NCI-H2081 (cell line): ENCODE measurements at places on chromosomes 5 and 9.

DNA sequence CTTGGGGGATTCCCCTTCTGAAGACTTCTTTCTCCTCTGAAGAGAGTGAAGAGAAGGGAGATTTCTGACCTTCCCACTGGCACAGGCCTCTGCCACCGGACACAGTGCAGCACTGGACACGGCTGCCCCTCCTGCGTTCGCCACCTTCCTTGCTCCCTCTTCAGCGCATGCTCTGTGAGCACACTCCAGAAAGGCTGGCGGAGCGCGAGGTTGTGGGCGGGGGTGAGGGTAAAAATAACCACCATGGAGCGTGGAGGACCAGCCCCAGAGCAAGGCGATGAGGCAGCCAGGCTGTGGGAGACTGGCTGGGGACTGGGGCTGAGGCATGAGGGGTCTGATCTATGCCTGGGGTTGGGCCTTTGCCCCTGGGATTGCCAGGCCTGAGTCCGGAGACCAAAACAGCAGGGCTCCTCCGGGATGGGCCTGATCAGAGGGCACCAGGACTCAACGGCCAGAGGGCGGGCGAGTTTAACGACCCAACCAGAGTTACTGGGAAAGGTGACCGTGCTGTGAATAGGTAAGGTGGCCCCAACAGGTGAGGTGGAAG, 97.2 kb downstream of the ROR2 start:
- no peak for DNase-seq

- DNase-seq: no peak
Measured at GRCh38 chr5:27241564-27242257, 203.3 kb upstream of the CDH9 start.

GRCh38 chr9:77785341-77785740, 137.2 kb upstream of the GNA14 start:
- no peak for DNase-seq

GRCh38 chr5:159833846-159834245, 82.4 kb upstream of the ADRA1B start:
- no peak for DNase-seq

- DNase-seq: no peak
Measured at GRCh38 chr5:146366904-146367303, 28.3 kb downstream of the POU4F3 start.

- no peak for DNase-seq
Measured at GRCh38 chr5:79802406-79802805, 112.8 kb downstream of the CMYA5 start.

DNA sequence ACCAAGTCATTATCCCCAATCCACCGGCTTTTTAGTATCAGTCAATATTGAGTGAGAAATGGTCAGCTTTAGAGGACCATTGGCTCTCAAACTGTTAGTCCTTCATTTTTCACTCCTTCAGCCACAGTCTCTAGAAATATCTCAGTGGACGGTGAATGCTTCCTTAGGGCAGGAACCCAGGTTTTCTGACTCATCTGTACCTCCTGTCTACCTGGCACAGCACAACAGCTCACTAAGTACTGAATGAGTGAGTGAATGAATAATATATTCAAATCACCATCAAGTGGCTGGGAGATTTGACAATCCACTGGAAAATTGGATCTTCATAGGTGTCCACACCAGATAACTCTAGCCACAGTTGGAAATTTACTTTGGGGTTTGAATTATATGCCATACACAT, 609.5 kb upstream of the CLINT1 start:
- DNase-seq: no peak

GRCh38 chr9:35078066-35078465, 1.7 kb downstream of the FANCG start:
- no peak for DNase-seq

- no peak for DNase-seq
Measured at GRCh38 chr5:118946138-118946800, 42.1 kb downstream of the DTWD2 start.

DNA sequence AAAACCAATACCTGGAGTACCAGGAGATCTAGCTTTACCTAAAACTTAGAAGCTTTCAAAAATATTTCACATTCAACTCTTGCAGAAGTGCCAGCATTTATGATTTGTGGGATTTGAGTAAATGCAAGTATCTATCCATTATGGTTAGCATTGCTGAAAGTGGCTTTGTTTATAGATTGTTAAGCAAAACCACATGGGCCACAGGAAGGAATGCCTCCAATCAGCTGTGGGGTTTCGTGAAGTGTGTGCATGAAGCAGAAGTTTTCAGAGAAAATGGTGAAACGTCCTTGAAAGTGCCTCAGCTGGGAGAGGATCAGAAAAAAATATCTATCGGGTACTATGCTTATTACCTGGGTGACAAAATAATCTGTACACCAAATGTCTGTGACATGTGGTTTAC, 4.2 kb downstream of the LECT2 start:
- no peak for DNase-seq

DNA sequence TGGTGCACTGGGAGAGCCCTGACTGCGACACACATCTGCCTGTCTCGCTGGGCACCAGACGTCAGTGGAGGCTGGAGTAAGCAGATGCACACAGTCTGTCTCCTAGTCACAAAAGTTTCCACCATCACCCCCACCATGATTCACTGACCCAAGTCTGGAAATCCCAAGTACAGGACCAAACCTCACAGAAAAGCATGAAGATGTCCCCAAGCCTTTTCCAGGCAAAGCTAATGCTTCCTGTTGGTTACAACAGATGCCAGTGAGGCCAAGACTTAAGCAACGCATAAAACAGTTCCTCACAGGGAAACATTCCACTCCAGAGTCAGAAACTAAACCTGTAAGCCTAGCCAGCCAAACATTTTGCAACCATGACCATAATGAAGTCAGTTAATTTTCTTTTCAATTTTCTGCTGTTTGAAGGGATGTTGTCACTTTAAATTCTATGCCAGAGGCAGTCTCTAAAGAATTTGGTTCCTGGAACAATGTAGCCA, 259.3 kb upstream of the SLC30A5 start:
- no peak for DNase-seq

DNA sequence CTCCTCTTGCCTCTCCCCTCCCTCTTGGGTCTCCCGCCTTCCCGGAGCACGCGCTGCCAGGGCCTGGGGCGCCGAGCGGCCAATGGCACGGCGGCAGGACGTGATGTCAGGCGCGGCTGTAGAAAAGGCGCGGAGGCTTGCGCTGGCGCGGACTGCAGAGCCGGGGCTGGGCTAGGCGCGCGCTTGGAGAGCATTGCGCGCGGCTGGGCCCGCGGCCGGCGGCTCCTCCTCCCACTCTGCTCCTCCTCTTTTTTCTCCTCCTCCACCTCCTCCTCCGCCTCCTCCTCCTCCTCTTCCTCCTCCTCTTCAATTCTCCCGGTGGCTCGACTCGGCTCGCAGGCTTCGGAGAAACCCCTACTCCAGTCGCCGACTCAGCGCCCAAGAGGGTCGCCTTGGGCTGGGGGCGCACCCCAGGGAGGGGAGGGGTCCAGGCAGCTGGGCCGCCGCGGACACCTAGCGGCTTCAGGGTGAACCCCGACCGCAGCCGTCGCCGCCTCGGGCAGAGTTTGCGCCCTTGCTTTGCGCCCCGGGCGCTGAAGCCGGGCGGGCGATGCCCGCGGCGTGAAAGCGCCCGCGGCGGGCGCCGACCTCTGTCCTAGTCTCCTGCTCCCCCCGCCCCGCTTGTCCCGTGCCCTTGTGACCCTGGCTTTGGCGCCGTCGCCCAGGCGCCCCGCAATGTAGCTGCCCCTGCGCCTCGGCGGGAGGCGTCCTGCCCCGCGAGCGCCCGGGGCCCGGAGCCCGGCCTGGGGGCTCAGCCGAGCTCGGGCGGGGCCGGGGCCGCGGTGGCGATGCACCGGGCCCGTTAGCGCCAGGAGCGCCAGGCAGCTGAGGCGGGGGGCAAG, at the start of gene LHX2:
LHX2 (plus strand) TSS at position 309 of the 842 bp plus-strand sequence. CDS start 581 bp downstream, outside the sequence.
- peak; percentile 69 for DNase-seq

DNA sequence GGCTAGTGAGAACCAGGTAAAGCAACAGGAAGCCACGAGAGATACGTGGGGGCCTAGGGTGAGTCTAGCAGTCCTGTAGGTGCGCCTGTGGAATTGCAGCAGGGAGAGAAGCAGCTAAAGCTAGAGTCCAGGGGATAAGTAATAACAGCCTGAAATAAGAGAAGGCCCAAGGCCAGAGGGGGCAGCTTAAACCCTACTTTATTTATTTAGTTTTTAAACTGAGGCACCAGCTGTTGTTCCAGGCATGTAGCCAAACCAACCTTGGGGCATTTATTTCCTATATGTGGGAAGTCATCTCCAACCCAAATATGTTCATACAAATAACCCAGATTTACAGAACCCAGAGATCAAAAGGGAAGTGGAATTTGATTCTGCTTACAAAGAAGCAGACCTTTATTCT, 93.5 kb downstream of the GLDC start:
- peak; percentile 90 for DNase-seq

GRCh38 chr9:20092561-20092960, 303.7 kb upstream of the SLC24A2 start:
- DNase-seq: no peak

GRCh38 chr5:90545511-90545910, 13.1 kb upstream of the ADGRV1 start:
- no peak for DNase-seq

DNA sequence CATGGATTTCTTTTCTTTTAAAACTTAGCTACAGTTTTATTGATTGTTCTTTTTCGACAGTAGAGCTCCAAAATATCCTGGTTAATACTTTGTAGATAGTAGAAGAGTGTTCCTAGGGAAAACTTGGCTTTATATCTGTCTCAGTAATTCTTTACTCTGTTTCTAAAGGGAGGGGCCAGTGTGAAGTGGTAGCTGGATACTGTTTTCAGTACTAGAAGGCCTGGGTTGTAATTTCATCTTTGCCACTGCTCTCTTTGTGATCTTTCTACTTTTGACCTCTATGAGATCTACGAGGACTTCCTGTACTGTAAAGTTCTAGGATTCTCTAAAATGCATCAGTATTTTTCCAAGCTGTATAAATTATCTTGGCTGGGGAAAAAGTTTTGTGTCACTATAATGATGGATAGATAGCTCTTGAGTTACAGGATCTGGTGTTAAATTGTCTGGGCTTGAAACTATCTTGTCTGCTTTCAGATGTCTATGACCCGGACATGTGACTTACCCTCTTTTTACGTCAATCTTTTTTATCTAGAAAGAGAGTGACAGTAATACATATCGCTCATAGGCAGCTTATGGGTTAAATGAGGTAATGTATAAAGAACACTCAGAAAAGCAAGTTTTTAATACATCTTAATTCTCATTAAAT, 53.6 kb downstream of the PRR16 start:
- DNase-seq: no peak

DNA sequence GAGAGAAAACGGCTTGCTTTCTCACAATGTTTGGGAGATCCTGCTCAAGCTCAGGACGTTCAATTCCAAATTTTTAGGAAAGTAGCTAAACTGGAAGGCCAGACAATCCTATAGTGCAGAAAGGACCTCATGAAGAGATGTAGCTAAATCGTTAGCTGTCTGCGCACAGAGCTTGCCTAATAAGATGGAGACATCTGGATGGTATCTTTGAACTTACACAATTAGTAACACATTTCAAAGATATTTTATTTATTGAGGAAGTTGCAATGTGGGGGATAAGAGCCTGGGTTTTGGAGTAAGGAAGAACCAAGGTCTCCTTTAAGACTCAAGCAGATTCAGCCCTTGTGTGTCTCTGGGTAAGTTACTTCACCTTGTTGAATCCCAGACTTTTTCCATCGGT, 28.6 kb upstream of the RAB14 start:
- DNase-seq: no peak

DNA sequence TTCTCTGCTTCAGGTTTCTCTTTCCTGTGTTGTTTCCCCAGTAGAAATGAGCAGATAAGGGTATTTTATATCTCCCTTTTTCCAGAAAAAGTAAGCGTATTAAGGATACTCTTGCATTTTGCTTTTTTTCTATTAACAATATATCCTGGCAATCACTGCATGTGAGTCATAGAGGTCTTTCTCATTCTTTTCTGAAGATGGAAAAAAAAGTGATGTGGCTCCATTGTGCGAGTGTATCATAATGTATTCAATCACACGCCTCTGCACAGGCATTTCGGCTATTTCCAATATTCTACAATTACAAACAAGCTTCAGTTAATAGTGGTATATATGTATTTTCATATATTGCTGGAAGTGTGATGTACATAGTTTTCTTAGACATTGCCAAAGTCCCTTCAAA, 155.9 kb downstream of the MED27 start:
- DNase-seq: no peak

DNA sequence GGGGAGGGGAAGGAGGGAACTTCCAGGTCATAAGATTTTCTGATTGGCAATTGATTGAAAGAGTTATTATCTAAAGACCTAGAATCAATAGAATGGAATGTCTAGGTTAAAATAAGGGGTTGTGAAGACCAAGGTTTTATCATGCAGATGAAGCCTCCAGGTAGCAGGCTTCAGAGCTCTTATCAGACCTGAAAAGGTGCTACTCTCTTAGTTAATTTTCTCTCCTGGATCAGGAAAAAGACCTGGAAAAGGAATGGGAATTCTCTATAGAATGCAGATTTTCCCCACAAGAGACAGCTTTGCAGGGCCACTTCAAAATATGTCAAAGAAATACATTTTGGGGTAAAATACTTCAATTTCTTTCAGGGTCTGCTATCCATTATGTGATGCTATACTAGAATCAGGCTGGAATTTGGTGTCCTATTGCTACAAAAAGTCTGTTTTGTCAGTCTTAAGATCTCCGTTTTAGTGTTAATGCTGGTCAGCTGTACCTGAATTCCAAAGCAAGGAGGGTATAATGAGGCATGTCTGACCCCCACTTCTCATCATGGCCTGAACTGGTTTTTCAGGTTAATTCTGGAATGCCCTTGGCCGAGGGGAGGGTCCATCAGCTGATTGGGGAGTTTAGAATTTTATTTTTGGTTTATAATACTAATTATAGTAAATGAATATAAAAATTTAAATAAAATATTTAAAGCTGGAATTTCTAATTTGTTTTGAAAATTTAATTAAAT, 16.6 kb upstream of the STOM start:
- DNase-seq: no peak

GRCh38 chr9:90458485-90458884, 184.1 kb downstream of the DIRAS2 start:
- DNase-seq: peak; percentile 9

DNA sequence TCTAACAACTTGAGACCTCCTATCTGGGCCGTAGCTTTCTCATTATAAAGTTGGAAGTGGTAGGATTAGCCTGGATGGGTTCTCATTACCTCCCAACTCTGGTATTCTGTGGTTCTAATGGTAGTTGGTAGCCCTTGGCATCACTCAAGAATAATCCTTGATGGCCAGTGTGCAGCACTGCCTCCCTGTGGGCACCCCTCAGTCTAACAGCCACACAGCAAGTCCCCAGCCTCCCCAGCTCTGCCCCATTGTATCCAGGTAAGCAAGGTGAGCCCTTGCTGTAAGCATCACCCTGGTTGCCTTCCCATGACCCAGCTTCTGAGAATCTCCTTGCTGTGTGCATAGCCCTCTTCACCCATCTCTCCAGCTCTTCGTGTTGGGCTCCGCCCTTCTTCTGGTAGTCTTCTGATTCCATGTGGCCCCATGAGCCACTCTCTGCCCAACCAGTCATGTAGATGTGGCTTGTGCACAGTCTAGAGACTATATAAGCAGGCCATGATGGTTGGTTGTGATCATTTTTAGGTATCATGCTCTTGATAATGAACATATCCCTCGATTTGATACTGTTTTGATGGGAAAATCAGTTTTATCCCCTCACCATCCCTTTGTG, 57.6 kb upstream of the GRHPR start:
- DNase-seq: no peak

GRCh38 chr5:72280581-72281069, 39.4 kb downstream of the MRPS27 start:
- DNase-seq: peak; percentile 3

GRCh38 chr5:127305493-127305892, 14.9 kb downstream of the MEGF10 start:
- DNase-seq: no peak
